ENCODE measurements at places on chromosomes 11 and 22.

GRCh38 chr11:11857769-11858168 is 16.0 kb downstream of the USP47 start:
- no peak for DNase-seq

DNA sequence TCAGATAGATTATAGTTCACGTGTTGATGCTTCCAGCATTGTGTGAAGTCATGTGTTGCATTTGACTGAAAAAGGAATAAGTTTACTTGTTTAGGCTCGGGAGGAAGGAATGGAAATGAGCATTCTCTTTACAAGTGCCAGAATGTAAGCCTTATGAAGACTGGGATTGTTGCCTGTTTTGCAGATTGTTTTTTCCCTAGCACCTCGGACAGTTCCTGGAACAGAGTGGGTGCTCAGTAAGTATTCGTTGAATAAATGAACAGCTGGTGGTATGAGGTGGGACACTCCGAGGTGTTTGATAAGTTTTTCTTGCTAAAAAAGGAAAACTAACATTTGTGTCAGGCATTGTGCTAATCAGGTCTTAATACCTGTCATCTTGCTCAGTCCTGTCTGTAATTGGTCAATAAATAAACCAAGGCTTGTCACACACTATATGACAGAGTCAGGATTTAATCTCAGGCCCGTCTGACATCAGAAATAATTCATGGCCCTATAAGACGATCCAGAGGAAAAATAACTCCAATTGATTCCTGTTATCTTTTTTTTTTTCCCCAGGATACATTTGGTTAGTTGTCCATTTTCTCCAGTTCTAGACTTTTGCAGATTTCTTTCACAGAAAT is 304.7 kb downstream of the NELL1 start:
- DNase-seq: no peak

- DNase-seq: no peak
Observed at GRCh38 chr11:6237761-6238302, 1.1 kb upstream of the CNGA4 start.

- no peak for DNase-seq
Observed at GRCh38 chr11:35098855-35099254, 40.1 kb upstream of the CD44 start.

DNA sequence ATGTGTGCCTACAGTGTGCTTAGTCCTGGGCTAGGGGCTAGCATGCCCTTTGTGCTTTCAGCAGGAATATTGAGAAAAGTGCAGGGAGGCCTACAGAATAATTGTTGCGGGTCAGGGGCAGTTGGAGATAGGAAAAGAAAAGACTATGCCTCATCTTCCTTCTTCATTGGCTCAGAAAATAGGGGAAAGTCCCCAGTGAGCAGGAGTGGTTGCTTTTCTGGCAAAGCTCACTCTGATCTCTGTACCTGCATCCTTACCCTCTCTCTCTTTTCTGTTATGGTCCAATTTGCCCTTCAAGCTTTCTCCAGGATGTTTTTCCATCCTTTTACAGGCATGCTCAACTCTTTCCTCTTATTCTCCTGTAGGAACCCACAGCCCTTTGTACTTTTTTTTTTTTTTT is 29.5 kb upstream of the RRM1 start:
- no peak for DNase-seq

DNA sequence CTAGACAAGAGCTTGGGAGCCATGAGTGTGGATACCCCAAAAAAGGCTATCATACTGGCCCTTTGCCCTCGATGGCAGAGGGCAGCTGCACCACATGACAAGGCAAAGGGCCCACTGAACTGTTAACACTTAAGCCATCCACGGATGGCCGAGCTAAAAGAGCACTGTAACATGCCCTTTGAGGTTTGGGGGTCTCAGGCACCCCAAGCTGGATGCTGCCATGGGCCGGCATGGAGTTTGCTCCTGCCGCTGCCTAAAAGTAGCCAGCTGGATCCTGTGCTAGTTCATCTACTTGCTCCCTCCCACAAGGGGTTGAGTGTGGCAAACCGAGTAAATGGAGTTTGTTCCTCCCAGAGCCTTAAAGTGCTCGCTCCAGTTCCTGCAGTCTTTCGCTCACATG is 383.2 kb upstream of the LRRC4C start:
- no peak for DNase-seq

GRCh38 chr11:131109257-131109656 is 193.0 kb upstream of the SNX19 start:
- DNase-seq: no peak

Measured in activated CD4-positive, alpha-beta memory T cell treated with anti-CD3 and anti-CD28 coated beads for 36 hours (primary cell).